Posterior vena cava (tissue), 2 donors: ENCODE measurements at places on chromosomes 13 and 19. TPM values are rescaled to one million over a fixed set of nuclear protein-coding genes. Genes with fewer than 3 reads are reported as not detected.

DPF1 gene
- total RNA-seq = 0.65 TPM

GRCh38 chr19:12946092-12946721, 545 bp downstream of the RAD23A start:
- DNase-seq = peak; percentile 93

DNA sequence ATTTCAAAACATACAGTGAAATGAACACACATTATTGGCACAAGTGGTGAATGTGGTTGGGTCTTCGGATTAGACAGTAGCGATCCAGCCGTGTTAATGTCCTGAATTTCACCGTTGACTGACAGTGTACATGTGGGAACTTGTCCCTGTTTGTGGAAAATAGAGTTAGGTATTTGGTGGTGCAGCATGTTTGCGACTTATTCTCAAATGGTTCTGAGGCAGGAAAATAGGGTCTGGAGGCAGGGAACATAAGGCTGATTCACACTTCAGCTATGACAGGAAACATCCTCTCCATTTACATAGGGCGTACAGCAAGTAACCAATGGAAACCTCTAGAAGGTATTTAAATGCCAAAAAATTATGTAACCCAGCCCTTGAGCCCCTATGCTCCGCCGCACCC, 4.2 kb downstream of the LGALS7B start:
- DNase-seq = no peak

ADGRE3 gene
- 0.23 TPM for total RNA-seq

- DNase-seq = peak; percentile 72
These were observed 3.5 kb downstream of the XAB2 start for GRCh38 chr19:7625763-7626372.

HAUS8 gene
- total RNA-seq = 4.2 TPM

DNA sequence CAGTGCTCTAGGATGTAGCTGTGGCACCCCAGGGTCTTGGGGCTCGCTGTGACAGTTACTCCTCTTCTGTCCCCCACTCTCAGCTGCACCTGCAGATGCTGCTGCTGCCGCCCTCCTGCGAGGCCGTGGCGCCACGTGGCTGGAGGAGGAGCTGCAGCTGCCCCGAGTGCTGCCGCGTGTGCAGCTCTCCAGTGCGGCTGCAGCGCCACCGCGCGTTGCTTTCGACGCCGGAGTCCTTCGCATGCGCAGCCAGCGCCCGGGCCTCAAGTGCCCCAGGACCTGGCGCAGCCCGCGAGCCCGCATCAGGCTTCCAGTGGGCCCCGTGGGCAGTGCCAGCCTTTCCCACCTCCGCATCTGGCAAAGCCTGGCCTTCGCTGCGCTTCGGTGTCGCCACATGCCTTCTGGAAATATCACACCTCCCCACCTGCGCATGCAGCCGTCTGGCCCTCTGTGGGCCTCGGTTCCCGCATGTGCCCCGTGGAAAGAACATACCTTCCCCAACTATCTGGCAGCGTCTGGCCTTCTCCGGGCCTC, 692 bp upstream of the ZNF580 start:
- DNase-seq = peak; percentile 93

DNA sequence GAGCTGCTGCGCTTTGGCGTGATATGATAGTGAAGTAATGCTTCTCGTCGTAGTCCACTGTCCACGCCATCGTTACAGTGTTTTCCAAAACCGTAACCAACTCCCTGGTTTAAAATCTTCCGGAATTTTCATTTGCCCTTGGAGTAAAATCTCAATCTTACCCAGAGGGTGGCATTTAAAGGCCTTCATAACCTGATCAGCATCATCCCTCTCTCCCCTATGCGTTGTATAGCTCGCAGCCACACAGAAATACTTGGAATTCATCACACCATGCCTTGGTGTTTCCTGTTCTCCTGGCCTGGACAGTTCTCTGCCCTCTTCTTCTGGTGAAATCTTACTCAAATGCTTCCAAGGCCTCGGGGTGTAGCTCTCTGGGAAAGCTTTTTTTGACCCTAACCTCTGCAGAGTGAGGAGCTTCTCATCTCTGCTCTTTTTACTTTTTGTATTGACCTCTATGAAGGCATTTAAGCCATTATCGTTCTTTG, 839 bp downstream of the MPHOSPH8 start:
- DNase-seq = no peak

DNA sequence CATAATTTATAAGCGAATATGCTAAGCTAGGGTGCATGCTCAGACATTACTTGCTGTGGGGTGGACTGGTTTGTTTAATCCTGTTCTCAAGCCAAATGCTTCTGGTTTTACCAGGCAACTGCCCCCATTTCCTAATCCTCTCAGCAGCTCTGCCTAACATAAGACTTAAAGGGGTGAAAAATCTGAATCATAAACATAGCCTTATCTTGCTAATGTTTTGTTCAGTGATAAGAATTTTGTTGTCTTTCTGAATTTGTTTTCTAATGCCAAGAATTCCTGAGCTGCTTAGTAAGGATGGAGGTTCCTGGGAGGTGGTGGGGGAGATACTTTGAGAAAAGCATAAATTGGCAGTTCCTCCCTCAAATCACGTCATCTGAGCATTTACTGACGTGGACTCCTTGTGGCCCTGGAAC, 42.7 kb downstream of the ING1 start:
- no peak for DNase-seq

DNA sequence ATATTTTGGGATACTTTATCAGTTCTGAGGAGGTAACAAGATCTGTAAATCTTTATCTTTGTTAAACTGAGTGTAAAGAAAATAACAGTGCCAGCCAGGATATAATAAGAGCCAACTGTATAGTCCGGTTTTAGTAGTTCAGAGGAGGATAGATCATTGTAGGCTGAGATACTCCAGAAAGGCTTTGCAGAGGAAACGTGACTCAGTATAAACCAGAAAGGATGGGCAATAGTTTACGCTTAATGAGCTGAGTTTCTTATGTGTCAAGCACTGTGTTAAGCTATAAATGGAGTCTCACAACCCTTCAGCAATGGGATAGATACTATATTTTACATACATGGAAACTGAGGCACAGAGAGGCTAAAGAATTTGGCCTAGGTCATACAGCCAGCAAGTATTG, 3.8 kb downstream of the RFXAP start:
- no peak for DNase-seq

- no peak for DNase-seq
These were observed 55.5 kb downstream of the CYSLTR2 start for GRCh38 chr13:48709213-48709612.

DNA sequence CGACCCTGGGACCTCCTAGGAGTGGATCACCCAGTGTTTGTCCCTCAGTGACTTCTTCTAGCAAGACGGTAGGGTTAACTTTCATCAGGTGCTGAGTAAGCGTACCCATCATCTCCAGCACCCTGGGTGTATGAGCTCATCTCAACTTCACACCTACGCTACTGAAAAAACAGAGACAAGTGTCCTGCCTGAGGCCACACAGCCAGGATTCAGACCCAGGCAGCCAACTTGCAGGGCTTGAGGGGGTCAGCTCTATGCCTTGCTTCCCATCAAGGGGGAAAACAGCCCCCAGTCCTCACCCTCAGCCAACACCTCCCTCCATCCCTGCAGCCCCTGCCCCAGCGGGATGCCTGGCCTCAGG, 4.6 kb downstream of the TLE2 start:
- no peak for DNase-seq

DNA sequence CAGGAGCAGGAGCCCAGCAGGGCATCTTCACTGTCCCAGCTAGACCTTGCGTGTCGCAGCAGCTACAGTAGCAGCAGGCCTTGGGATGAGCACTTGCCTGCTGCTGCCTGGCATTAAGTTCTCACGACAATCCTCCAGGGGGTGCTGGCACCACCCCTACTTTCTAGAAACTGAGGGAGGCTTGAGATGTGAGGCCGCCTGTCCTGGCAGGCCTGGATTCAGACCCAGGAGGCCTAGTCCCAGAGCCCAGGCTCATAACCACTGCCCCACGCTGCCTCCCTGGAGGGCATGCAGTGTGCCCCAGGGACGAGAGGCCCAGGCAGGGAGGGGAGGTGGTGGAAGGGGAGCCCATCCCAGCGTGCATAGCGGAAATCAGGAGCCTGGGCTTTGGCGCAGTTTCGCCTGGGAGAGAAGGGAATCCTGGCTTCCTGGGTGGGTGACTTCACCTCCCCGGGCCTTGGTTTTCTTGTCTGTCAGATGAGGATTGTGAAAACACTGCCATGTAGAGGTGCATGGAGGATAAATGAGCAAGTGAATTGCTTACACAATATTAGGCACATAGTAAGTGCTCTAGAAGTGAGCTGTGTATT, 26.1 kb downstream of the PPP5C start:
- peak; percentile 73 for DNase-seq

DNA sequence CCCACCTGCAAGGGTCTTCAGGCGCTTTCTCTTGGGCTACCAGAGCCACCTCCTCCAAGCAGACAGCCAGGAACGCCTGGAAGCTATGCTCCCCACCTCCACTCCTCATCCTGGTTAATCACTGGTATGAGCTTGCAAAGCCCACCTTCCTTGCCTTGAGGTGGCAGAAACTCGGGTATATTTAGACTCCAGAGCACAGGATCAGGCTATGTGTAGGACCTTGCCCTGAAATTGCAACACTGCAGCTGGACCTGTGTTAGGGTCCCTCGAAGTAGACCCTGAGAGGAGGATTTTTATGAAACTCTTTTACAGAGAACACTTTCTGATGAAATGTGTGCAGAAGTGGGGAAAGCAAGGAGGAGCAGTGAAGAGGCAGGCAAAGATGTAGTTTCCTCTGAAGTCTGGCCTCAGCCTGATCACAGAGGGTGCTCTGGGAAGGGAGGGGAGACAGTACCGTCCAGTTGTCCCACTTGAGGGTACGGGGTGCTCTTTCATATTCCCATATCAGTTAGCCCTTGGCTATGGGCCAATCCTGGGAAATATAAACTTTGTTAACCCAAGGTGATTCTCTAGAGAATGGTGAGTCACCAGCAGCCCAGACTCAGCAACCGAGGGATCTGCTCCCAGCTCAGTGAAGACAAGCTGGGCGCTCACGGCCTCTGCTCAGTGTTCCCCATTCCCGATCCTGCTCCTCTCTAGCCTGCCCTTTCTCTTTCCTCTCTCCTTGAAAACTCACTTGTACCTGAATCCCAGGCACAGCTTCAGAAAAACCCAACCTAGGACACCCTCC, 157.9 kb downstream of the UQCRFS1 start:
- DNase-seq = no peak

- DNase-seq = no peak
These were observed 58.6 kb downstream of the LMO7 start for GRCh38 chr13:75694722-75695121.

GPALPP1 gene
- 22.2 TPM for total RNA-seq

SIGLEC11 gene
- total RNA-seq = 0.95 TPM

DNA sequence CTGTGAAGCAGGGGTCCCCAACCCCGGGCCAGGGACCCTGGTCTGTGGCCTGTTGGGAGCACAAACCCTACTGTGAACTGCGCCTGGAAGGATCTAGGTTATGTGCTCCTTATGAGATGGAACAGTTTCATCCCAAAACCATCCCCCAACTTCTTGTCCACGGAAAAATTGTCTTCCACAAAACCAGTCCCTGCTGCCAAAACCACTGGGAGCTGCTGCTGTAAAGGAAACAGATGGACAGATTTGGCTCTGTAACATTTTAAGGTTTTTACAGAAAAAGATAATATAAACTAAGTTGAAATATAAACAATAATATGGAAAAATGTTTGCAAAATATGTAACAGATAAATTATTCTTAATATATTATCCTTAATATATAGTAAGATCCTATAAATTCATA, 73.7 kb downstream of the COG6 start:
- no peak for DNase-seq

DNA sequence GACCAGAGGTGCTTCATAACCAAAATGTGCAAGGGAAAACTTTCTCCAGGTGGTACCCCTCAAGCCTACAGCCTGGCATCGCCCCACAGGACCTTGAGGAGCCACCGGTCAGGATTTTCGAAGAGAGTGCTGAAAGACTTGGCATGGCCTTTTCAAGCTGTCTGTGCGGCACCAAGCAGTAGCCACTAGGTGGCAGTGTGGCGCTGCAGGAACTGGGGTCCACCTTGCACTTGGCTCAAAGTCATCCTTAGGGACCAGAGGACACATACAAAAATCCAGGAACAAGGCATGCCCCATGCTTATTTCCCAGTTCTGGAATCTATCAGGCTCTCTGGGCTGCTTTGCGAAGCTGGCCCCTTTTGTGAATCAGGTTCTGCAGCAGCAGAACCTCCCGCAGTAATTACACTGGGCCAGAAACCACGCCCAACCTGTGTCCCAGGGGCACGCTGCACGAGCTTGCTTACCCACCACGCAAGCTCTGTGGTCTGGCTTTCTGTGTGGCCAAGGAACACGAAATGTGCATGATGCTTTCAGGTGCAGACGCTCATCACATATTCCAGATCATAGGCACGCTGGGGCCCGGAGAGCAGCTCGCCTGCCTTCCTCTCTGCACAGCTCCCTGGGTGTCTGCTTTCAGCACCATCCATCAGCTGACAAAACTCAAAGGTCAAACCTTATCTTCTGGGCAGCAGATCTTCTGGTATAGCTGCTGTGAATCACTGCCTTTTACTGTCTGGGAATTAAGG, 87.2 kb downstream of the SLC7A1 start:
- DNase-seq = peak; percentile 93

- no peak for DNase-seq
These were observed 61.6 kb downstream of the ANKRD10 start for GRCh38 chr13:110853235-110853721.

NKPD1 gene
- total RNA-seq = not detected

- no peak for DNase-seq
These were observed 2.1 kb downstream of the SEMA6B start for GRCh38 chr19:4557144-4557970.

C19orf38 gene
- 2.3 TPM for total RNA-seq

GRCh38 chr19:38559428-38560401, 58.0 kb downstream of the MAP4K1 start:
- no peak for DNase-seq

- DNase-seq = no peak
These were observed 619 bp downstream of the MEF2B start for GRCh38 chr19:19169236-19170052.

DNA sequence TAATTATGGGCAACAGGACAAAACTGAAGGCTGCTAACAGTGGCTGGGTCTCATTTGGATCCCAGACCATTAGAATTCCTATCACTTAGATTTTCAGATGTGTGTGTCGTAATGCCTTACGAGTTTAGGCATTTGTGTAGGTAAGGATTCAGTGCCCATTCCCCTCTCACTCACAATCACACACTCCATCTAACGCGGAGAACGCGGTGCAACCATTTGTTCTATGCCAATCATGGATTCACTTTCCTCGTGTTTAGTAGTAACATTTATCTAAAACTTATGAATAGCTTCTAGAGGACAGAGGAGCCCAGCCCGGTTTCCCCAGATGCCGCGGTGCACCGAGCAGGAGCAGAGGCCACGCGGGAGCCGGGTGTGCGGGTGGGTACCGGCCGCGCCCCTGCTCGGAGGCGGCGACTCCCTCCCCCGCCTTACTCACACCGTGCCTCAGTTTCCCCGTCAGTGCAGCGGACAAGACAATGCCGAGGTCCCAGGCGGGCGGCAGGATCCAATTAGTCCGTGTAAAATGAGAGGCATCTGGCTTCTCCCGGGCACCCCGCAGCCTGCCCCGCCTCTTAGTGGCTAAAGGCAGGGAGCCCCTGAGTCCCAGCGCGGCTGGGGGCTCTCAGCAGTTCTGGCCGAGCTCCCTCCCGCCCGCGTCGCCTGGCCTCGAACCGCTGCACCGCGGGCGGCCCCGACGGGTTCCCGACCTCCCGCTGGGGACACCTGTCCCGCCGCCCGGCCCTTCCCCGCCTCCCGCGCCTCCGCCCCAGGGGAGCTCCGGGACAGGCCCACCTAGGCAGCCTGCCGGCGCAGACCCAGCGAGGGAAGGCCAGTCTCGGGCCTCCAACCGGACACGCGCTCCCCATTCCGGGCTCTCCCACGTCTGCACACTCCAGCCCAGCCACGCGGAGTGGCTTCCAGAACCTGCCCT, 5.9 kb upstream of the C1QTNF9B start:
- no peak for DNase-seq

GRCh38 chr13:99376132-99376531, 68.9 kb upstream of the GPR183 start:
- peak; percentile 71 for DNase-seq

PLPPR3 gene
- not detected for total RNA-seq
